ENCODE measurements at places on chromosomes 6 and 20.

DNA sequence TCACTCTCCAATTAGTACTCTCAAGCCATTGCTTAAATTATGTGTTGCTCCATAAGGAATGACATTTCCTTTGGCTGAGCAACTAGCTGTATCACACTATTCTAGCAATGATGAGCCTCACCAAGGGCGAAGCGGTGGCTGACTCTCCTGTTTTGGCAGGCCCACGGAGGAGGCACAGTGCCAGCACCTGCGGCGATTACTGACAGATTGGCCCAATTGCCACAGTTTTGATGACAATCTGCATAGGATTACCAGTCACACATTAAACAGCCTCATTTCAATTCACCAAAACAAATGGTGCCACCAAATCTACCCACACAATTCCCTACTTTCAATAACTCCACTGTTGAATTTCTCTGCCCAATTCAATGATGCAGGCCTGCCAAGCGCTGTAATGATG is 286.9 kb downstream of the PTPRK start:
- DNase-seq, result no peak

GRCh38 chr6:151063352-151063751 is 176.4 kb upstream of the AKAP12 start:
- DNase-seq, result no peak

- DNase-seq, result no peak
These were observed 268.9 kb downstream of the PREX1 start for GRCh38 chr20:48558906-48559305.

GRCh38 chr20:36126836-36127527 is 27.6 kb upstream of the EPB41L1 start:
- DNase-seq, result no peak

DNA sequence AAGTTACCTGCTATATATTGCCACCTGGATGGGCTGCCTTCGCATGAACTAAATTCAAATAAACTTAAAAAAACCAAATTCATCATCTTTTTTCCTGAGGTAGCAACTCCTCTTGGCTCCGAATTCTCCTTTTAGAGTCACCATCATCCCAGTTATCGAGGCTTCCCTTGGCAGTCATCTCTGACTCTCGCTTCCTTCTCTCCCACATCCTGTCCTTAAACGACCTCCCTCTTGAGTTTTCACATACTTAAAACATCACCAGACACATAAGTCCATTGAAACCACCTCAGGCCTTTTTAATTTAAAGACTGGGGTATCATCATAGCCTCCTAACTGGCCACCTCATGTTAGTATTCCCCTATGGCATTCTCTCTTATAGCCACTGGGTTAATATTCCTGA is 296.1 kb upstream of the FLRT3 start:
- DNase-seq, result no peak

GRCh38 chr20:15336536-15336935 is 999.1 kb upstream of the FLRT3 start:
- no peak for DNase-seq

DNA sequence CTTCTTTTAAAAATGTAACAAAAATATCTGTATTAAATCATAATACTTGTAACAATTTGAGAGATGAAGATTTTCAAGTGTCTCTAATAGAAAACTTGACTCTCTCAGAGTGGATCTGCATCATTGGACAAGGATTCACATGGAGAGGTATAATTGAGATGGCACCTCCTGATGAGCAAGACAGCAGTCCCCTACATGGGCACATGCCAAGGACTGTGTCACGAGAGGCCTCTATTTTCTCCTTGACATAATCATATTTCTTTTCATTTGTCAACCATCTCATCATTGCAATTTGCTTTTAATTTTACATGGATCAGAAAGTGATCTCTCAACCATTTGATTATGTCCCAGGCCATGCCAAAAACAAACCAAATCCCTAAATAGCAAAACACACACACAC is 206.8 kb upstream of the THEMIS start:
- DNase-seq, result no peak

GRCh38 chr20:24698706-24699206 is 229.3 kb downstream of the SYNDIG1 start:
- no peak for DNase-seq

DNA sequence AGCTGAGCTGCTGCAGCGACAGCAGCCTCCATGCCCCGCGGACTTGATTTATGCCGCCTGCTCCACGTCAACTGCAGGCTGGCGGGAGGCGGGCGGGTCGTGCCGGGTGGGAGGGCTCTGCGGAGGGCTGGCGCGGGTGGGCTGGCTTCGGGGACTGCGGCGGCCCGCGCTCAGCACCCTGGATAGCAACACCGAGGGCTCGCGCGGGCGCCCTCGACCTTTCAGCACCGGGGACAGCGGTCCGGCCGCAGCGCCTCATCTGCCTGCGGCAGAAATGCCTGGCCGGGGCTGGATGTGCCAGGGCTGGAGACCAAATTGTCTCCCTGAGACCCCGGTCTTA is 792 bp downstream of the SNAP25 start:
- peak; percentile 54 for DNase-seq

DNA sequence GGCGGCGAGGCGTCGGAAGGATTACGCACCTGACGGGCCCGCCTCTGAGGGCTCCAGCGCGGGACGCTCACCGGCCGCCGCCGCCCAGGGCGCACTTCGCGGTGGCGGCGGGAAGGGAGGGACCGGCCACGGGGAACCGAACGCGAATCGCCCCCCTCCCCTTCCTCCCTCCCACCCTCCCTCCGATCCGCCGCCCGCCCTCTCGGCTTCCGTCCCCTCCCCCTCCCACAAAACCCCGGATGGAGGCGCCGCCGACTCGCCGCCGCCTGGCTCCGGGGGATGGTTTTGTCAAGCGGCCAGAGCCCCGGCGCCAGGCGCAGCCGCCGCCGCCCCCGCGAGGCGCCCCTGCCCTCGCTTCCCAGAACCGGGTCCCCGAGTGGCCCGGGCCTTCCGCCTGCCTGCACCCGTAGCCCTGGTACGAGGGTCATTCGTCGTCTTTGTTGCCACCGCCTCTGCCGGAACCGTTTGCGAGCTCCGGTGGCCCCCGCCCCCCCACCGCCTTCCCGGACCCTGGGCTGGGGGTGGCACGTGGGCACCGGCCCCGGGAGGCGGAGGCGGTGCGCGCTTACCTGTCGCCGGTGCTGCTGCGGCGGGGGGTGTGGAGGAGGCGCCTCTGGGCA is 398 bp downstream of the ZBTB2 start:
- DNase-seq, result peak; percentile 83

DNA sequence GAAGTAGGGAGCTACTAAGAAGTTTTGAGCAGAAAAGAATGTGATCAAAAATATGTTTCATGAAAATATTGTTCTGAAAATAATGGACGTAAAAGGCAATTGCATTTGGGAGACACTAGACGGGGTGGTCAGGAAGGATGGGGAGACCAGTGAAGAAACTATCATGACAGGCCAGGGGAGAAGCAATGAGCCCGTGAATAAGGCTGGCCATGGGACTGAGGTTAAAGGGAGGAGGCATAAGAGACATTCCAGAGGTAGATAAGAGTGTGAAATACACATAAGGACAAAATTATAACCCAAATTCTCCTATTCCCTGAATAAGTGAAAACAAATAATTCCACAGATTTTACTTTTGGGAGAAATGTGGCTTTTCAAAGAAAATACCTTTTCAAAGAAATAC is 51.7 kb downstream of the MARCKS start:
- DNase-seq, result no peak

- DNase-seq, result peak; percentile 89
These were observed at the start of gene SLC52A3 for GRCh38 chr20:768426-768978. Gene SLC52A3, minus strand, starts transcription at chr20:768500. Its CDS starts 2,726 bp downstream, at chr20:765774.

DNA sequence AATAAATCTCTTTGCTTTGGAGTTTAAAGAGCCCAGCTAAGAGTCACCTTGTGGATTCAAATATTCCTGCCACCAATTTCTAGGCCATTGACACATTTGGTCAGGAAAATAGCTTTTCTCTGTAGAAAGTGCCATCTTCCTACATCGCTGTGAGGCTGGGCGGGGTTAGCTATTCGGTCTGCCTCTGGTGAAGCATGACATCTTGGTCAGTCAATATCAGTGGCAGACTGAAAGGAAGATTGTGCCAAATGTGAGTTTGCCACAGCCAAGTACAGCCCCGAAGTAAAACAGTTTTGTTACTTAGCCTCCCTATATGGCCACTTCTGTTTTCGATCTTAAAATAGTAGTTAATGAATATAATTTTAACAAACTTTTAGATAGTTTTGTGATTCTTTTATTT is 65.5 kb upstream of the FABP7 start:
- DNase-seq, result no peak

DNA sequence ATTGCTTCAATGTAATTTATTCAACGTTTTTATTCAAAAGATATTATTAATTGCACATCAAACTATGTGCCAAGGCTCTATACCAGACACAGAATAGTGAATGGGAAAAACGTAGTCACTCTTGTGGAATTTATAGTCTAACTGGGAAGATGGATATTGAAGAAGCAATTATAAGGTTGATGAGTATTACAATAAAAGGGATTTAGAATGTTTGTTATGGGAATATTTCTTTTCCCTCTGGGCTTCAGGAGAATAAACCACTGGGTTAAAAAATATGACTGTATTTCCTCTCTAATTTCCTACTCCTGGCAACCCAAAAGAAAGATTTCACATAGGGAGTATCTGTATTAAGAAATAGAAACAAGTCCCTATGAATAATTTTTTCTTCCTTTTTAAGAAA is 25.1 kb upstream of the UTRN start:
- no peak for DNase-seq

GRCh38 chr6:77568570-77568969 is 84.3 kb upstream of the MEI4 start:
- no peak for DNase-seq

All from transverse colon (tissue), 4 donors.